ENCODE measurements at places on chromosomes 7 and 10.

DNA sequence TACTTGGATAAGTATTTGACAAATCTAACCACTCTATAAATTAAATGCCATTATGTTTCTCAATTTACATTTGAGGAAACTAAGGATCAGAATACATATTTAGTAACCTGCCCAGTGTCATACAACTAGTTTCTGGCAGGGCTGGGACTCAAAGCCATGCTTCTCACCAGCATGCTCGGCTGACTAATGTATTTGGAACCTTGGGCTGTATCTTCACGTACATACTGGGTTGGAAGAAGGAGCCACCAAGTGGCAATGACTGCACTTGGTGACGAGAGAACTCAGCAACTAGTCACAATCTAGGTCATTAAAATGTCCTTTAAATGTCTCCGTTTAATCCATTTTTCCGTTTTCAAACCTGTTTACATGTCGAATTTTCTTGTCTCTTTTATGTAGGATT is 42.9 kb downstream of the CHRM2 start:
- no peaks in the 10 kb centered on the region for H3K4me1 ChIP-seq
- H3K36me3 ChIP-seq, result no peaks in the 10 kb centered on the region
- no peak for DNase-seq
- no peak overlapping the region for H3K4me3 ChIP-seq
- no peak overlapping the region for H3K27ac ChIP-seq
- no peaks in the 10 kb centered on the region for H3K27me3 ChIP-seq

- no peak for DNase-seq
- no peaks in the 10 kb centered on the region for H3K4me1 ChIP-seq
- no peak overlapping the region for H3K4me3 ChIP-seq
- no peak overlapping the region for H3K27ac ChIP-seq
Observed at GRCh38 chr7:91835091-91835825, 45.2 kb downstream of the MTERF1 start.

- H3K36me3 ChIP-seq, result peaks cover 5% of the 10 kb centered on the region
- H3K27ac ChIP-seq, result no peak overlapping the region
- peaks cover 38% of the 10 kb centered on the region for H3K4me1 ChIP-seq
- no peak overlapping the region for H3K4me3 ChIP-seq
Observed at GRCh38 chr7:100371561-100372171, 1.6 kb upstream of the PILRA start.

GRCh38 chr10:33136271-33136670 is 178.2 kb upstream of the ITGB1 start:
- peaks cover 98% of the 10 kb centered on the region for H3K4me1 ChIP-seq
- H3K27ac ChIP-seq, result peak overlapping the region; percentile 49
- H3K4me3 ChIP-seq, result peak overlapping the region; percentile 58

GRCh38 chr10:5291501-5292195 is 73.1 kb upstream of the UCN3 start:
- H3K27ac ChIP-seq, result peak overlapping the region; percentile 95
- H3K4me1 ChIP-seq, result peaks cover 76% of the 10 kb centered on the region
- H3K4me3 ChIP-seq, result peak overlapping the region; percentile 94
- no peaks in the 10 kb centered on the region for H3K27me3 ChIP-seq
- DNase-seq, result peak; percentile 77

DNA sequence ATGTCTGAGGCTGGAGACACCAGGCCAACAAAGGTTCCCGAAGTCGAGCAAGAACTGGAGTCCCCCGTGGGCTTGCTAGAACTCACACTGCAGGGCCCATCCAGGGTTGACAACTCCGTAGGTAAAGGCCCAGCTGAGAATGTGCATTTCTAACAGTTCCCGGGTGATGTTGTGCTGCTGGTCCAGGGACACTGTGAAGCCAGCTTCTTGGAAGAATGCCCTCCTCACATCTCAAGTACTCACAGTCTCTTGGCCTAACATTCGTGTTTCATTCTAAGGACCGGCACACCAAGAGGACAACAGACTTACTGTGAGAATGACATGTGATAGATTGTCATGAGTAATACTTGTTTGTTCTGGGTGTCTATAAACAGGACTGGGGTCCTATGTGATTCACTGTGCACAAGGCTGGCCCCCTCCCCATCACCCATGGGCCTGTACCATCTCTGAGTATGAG is 682.3 kb upstream of the IGFBP3 start:
- H3K27me3 ChIP-seq, result no peaks in the 10 kb centered on the region
- H3K27ac ChIP-seq, result no peak overlapping the region
- DNase-seq, result no peak
- no peaks in the 10 kb centered on the region for H3K4me1 ChIP-seq
- no peaks in the 10 kb centered on the region for H3K36me3 ChIP-seq

DNA sequence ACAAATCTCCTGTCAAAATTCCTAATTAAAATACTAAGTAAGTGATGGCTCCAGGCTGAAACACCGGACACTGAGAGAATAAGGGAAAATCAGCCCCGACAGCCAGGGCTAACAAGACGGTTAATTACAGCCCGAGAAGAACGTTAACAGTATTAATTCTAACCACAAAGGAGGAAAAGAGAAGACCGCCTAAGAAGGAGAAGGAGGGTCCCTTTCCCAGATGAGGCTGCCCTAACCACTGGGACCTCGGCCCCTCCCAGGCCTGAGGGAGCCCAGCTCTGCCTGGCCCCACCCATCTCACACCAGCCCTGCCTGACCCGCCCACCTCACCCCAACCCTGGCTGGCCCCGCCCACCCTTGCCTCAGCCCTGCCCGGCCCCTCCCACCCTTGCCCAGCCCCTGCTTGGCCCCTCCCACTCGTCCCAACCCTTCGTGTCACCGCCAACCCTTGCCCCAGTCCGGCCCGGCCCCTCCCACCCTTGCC is 51.3 kb downstream of the PWWP2B start:
- peak; percentile 83 for DNase-seq
- peaks cover 48% of the 10 kb centered on the region for H3K4me1 ChIP-seq
- peak overlapping the region; percentile 75 for H3K4me3 ChIP-seq
- peak overlapping the region; percentile 56 for H3K27ac ChIP-seq
- H3K27me3 ChIP-seq, result no peaks in the 10 kb centered on the region

GRCh38 chr10:126301701-126302475 is 86.4 kb downstream of the ADAM12 start:
- no peak overlapping the region for H3K27ac ChIP-seq
- no peak overlapping the region for H3K4me3 ChIP-seq
- DNase-seq, result no peak
- H3K27me3 ChIP-seq, result no peaks in the 10 kb centered on the region

GRCh38 chr7:91083855-91084644 is 180.2 kb upstream of the FZD1 start:
- no peaks in the 10 kb centered on the region for H3K27me3 ChIP-seq
- H3K4me3 ChIP-seq, result peak overlapping the region; percentile 43
- H3K36me3 ChIP-seq, result no peaks in the 10 kb centered on the region
- peaks cover 36% of the 10 kb centered on the region for H3K4me1 ChIP-seq
- H3K27ac ChIP-seq, result no peak overlapping the region

DNA sequence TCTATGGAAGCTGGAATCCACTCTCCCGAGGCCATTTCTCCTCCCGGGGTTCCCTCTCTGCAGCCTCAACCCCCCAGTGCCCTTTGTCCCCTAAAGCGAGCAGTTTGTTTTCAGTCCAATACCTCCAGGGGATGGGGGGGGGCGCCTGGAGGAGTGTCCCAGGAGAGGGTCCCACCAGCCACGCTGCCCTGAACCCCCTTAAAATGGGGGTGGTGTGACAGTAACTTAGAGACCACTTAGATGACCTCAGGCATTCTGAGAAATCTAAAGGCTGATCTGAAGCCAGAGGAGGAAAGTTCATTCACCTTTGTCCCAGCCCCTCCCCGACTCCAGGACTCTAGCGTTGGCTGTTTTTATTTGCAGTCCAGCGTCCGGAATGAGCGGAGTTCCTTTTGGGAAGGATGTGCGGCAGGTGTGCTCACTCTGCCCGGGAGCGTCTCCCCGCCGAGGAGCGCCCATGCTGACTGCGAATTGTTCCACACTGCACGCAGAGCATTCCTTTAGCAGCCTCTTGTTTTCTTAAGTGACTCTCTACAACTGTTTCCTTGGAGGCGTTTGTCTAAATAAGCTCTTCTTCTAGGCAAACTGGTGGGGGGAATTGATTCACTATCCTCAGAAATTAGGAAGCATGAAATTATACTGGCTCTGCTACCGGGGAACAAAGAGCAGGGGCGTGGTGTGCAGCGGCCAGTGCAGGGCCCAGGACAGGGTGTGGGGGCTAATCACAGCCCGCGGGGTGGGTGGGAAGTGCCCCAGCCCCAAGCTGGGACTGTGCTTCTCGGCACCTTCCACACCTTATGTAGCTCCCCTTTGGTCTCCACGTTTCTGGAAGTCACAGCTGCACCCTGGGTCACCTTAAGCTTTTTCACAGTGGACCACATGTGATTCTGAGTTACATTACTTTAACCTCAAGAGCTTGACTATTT is 46.3 kb downstream of the SYPL1 start:
- H3K4me3 ChIP-seq, result no peak overlapping the region
- no peak overlapping the region for H3K27ac ChIP-seq
- H3K36me3 ChIP-seq, result no peaks in the 10 kb centered on the region

- peaks cover 25% of the 10 kb centered on the region for H3K27me3 ChIP-seq
- no peaks in the 10 kb centered on the region for H3K4me1 ChIP-seq
- H3K36me3 ChIP-seq, result no peaks in the 10 kb centered on the region
- DNase-seq, result no peak
- no peak overlapping the region for H3K4me3 ChIP-seq
Observed at GRCh38 chr10:114902151-114902550, 35.8 kb upstream of the TRUB1 start.

GRCh38 chr10:125114761-125115391 is 45.5 kb downstream of the CTBP2 start:
- DNase-seq, result no peak
- H3K27ac ChIP-seq, result no peak overlapping the region
- H3K4me3 ChIP-seq, result no peak overlapping the region
- H3K36me3 ChIP-seq, result no peaks in the 10 kb centered on the region

DNA sequence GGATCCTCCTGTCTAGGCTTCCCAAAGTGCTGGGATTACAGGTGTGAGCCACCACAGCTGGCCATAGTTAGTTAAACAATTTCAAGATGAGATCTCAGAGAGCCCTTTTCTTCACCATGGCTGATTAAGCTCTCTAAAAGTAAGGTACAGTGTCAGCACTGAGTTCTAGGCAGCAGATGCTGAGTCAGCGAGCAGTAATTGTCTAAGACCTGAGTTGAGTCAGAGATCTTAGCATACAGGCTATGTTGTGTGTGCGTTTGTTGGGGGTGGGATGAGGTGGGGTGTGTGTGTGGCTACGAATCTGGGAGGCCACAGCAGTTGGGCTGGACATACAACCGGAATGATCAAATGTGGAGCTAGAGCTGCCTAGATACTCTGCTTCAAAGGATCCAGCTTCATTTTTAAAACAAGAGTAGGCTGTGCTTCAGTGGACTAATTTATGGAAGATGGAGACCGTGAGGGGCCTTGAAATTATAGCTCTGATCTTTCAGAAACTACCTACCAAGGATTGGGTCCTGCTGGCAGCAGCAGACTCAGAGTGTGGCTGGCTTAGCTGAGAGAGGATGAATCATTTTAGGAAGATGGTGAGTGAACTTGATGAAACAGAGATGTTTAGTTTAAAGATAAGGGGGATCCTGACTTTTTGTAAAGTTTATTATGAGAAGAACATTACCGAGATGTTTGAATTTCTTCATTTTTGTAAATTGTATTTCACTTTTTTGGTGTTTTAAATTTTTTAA is 17.5 kb upstream of the MTPN start:
- peaks cover 6% of the 10 kb centered on the region for H3K27me3 ChIP-seq
- peaks cover 45% of the 10 kb centered on the region for H3K4me1 ChIP-seq
- peak overlapping the region; percentile 51 for H3K4me3 ChIP-seq
- H3K27ac ChIP-seq, result peak overlapping the region; percentile 83

DNA sequence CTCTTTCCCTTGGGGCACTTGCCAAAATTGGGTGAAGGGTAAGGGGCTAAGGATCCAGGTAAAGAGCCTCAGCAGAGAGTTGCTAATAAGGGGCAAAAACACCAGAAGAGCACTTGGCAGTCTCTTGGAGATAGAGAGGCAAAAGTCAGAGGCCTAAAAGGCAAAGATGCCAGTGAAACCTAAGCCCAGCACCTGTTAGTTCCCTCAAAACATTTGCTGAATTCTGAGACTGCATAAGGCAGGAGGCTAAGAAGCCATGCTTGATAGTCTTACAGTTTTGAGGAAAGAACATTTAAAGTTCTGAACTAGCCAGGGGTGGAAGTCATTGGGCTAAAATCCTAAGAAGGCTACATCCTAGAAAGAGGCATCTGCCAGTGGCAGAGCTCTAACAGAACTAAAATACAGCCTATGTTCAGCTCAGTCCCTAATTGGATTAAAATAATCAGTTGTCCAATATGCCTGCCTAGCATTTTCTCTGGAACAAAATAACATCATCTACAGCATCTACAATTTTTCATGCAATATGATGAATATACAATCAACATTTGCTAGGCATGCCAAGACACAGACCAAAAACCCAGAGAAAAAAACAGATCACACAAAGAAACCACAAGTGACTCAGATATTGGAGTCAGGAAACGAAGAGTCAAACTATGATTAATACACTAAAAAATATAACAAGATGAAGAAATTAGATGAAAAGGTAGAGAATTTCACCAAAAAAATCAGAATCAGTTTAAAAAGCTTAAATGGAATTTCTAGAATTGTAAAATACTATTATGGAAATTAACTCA is 7.7 kb downstream of the HTR7 start:
- DNase-seq, result no peak
- H3K36me3 ChIP-seq, result peaks cover 13% of the 10 kb centered on the region
- H3K27ac ChIP-seq, result no peak overlapping the region
- H3K27me3 ChIP-seq, result peaks cover 47% of the 10 kb centered on the region

GRCh38 chr7:127252778-127253280 is at the start of gene GRM8:
Gene GRM8 (minus strand): TSS chr7:127252941.
- peaks cover 83% of the 10 kb centered on the region for H3K27me3 ChIP-seq
- peaks cover 21% of the 10 kb centered on the region for H3K4me1 ChIP-seq
- H3K36me3 ChIP-seq, result peaks cover 1% of the 10 kb centered on the region
- no peak within 1 kb of the TSS for H3K27ac ChIP-seq
- DNase-seq, result peak; percentile 37

- H3K27me3 ChIP-seq, result peaks cover 45% of the 10 kb centered on the region
- H3K4me1 ChIP-seq, result peaks cover 67% of the 10 kb centered on the region
- H3K27ac ChIP-seq, result no peak overlapping the region
- H3K4me3 ChIP-seq, result no peak overlapping the region
- H3K36me3 ChIP-seq, result peaks cover 2% of the 10 kb centered on the region
- DNase-seq, result no peak
Observed at GRCh38 chr7:22668971-22669401, 58.0 kb upstream of the IL6 start.

GRCh38 chr10:31467791-31468535 is 148.9 kb downstream of the ZEB1 start:
- no peaks in the 10 kb centered on the region for H3K27me3 ChIP-seq
- no peaks in the 10 kb centered on the region for H3K4me1 ChIP-seq
- DNase-seq, result peak; percentile 4

- no peaks in the 10 kb centered on the region for H3K36me3 ChIP-seq
- no peak for DNase-seq
- H3K27me3 ChIP-seq, result no peaks in the 10 kb centered on the region
- H3K4me3 ChIP-seq, result no peak overlapping the region
- H3K4me1 ChIP-seq, result peaks cover 5% of the 10 kb centered on the region
Observed at GRCh38 chr10:52283174-52283573, 30.9 kb upstream of the DKK1 start.

GRCh38 chr10:73244866-73245477 is 2.1 kb downstream of the DNAJC9 start:
- H3K4me1 ChIP-seq, result peaks cover 57% of the 10 kb centered on the region
- H3K27ac ChIP-seq, result peak overlapping the region; percentile 77
- DNase-seq, result no peak
- H3K36me3 ChIP-seq, result peaks cover 17% of the 10 kb centered on the region

GRCh38 chr10:43204042-43204942 is 62.6 kb downstream of the RASGEF1A start:
- no peaks in the 10 kb centered on the region for H3K27me3 ChIP-seq
- H3K27ac ChIP-seq, result no peak overlapping the region
- peaks cover 13% of the 10 kb centered on the region for H3K4me1 ChIP-seq
- H3K36me3 ChIP-seq, result no peaks in the 10 kb centered on the region

- H3K27me3 ChIP-seq, result peaks cover 25% of the 10 kb centered on the region
- no peak for DNase-seq
- peaks cover 6% of the 10 kb centered on the region for H3K4me1 ChIP-seq
- no peak overlapping the region for H3K27ac ChIP-seq
- no peak overlapping the region for H3K4me3 ChIP-seq
Observed at GRCh38 chr7:30987178-30987577, 23.4 kb downstream of the GHRHR start.

Data from activated T-cell treated with anti-CD3 and anti-CD28 coated beads, Interleukin-2, amount 50 U/mL, for 72 hours (primary cell).